ENCODE measurements at places on chromosomes 16 and 17. TPM values are rescaled to one million over a fixed set of nuclear protein-coding genes. Genes with fewer than 3 reads are reported as not detected.

GRCh38 chr16:48330841-48331192, 54.4 kb downstream of the SIAH1 start:
- no peak overlapping the region for H3K4me3 ChIP-seq
- H3K4me1 ChIP-seq, result peaks cover 32% of the 10 kb centered on the region
- H3K27me3 ChIP-seq, result no peaks in the 10 kb centered on the region

GRCh38 chr16:78364556-78364880, 265.1 kb downstream of the WWOX start:
- no peak overlapping the region for H3K4me3 ChIP-seq
- peaks cover 6% of the 10 kb centered on the region for H3K27me3 ChIP-seq
- H3K36me3 ChIP-seq, result no peaks in the 10 kb centered on the region

Gene SMARCD2
- 57.3 TPM for total RNA-seq

Gene ZNF469
- total RNA-seq, result 14.7 TPM

- DNase-seq, result no peak
- no peak overlapping the region for H3K27ac ChIP-seq
- H3K4me3 ChIP-seq, result peak overlapping the region; percentile 49
- H3K4me1 ChIP-seq, result no peaks in the 10 kb centered on the region
- peaks cover 4% of the 10 kb centered on the region for H3K36me3 ChIP-seq
These were observed 842 bp upstream of the LDAF1 start for GRCh38 chr16:21157632-21158031.

- DNase-seq, result no peak
- H3K36me3 ChIP-seq, result no peaks in the 10 kb centered on the region
- H3K27ac ChIP-seq, result no peak overlapping the region
- H3K27me3 ChIP-seq, result no peaks in the 10 kb centered on the region
These were observed 26.1 kb upstream of the XYLT1 start for GRCh38 chr16:17496891-17497290.

DNA sequence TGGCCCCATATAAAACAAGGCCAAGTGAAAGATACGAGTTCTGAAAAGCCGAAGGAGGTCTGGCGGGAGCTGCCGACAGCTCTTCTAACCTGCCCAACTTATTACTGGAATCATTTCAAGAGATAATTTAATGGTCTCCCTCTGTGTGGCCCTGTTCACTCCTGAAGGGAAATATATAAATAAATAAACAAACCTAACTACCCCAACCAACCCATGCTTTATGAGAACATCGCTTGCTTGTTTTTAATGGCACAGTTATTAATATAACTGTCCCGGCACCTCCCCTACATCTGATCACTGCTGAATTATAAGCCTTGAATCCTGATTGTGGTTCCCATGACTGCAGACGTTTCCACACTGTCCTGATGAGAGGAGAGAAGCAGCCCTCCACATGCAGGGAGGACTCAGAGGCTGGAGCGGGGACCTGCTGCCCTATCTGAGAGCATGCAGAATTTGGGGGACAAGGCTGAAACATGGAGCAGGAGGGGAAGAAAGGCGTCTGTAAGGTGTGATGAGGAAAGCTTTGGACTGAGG, 22.2 kb downstream of the CDK5RAP3 start:
- DNase-seq, result no peak
- peaks cover 11% of the 10 kb centered on the region for H3K4me1 ChIP-seq
- no peak overlapping the region for H3K4me3 ChIP-seq
- no peak overlapping the region for H3K27ac ChIP-seq
- H3K27me3 ChIP-seq, result no peaks in the 10 kb centered on the region
- no peaks in the 10 kb centered on the region for H3K36me3 ChIP-seq
